ENCODE measurements at places on chromosomes 7 and 10.

DNA sequence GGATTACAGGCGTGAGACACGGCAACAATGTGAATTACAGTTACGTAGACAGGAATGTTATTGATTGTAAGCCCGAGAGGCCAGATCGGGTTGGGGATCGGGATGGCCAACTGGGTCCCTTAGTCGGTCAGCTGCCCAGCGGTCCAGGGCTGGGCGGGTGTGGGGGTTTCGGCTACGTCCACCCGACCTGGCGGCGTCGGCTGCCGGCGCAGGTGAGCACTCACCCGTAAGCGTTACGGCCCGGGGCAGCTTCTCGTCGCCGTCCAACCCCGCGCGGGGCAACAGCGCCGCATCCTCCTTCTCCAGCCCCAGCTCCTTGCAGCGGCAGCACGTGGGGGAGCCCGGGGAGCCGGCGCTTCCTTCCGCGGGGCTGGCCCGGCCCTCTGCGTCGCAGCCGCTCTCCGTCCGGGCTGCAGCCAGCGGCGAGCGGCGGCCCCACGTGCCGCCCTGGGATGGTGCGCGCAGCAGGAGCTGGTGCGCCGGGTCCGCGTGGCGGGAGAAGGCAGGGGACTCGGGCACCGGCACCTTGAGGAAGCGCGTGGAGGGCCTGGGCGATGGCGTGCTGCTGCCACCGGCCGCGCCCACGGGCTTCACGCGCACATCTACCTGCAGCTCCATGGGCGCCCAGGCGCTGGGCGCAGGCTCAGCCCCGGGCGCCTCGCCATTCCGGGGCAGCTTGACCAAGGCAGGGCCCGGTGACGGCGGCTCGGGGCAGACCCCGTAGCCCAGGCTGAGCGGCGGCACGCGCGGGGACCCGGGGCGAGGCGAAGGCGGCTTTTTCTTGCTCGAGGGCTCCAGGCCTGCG lies 609 bp downstream of the KLRG2 start:
- DNase-seq = no peak

DNA sequence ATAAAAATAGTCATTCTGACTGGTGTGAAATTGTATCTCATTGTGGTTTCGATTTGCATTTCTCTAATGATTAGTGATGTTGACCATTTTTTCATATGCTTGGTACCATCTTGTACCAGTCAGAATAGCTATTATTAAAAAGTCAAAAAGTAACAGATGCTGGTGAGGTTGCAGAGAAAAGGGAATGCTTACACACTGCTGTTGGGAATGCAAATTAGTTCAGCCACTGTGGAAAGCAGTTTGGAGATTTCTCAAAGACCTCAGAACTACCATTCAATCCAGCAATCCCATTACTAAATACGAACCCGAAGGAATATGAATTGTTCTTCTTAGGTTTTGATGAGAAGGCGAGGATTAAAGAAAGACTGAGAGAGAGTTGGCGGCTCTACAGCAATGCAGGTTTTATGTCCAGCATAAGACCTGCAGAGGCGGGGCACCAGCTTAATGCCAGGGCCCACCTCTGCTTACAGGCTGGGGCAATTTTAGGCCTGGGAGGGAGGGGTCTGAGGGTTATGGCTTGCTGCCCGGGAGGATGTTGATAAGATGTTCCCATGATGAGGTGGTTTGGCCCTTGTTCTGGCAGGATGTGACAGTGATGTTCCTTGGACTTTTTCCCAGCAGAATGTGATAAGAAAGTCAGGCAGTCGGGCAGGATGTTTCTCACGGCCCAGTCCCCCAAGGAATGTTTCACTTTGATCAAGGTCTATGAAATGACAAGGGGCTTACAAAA lies 74.4 kb downstream of the MEST start:
- no peak for DNase-seq

DNA sequence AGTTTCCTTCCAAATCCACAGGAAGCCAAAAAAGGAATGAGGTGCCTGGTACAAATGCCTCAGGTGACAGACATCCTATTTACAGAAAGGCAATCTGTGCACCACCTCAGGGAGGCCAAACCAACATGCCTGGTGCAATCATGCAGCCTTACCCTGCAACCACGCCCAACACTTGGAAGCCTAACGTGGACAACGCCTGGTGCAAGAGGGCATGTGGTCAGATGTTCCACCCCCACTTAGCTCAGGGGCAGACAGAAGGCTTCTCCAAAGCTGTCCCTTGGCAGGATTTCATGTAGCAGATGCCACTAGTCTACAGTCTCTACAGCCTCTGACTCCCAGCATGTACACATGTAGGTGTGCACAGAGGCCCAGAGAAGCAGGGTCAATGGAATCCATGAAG lies 89.5 kb downstream of the KCNMA1 start:
- no peak for DNase-seq

DNA sequence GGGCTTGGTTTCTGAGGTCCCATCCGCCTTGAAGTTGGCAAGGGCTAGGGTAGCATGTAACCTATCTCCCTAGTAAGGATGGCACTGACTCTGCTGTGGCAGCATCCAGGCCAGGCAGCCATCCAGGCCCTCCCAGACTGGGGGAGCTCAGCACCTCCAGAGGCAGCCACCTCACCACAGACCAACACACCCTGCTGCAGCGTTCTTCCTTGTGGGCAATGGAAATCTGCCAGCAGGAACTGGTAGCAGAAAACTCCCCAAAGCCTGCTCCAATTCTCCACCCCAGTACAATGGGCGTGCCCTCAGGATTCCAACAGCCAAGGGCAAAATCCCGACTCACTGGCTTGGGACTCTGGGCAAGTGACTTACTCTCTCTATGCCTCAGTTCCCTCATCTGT lies 27.5 kb downstream of the DLG5 start:
- no peak for DNase-seq

DNA sequence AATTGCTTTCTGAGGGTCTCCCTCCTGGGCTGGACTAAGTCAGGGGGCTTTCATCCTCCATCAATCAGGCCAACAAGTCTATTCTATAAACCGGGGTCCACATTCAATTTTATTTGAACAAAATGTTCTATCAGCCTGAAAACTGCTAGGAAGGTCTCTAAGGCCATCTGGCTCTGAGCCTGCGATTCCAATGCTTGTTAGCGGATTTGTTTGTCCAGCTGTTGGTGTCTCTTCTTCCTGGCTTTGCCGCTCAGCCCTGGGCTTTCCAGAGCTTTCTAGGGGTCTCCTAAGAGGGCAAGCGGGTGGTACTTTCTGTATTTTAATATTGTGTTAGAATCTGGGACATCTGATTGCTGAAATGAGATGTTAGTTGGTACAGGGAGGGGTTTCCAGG lies 136.7 kb downstream of the VIPR2 start:
- peak; percentile 54 for DNase-seq

DNA sequence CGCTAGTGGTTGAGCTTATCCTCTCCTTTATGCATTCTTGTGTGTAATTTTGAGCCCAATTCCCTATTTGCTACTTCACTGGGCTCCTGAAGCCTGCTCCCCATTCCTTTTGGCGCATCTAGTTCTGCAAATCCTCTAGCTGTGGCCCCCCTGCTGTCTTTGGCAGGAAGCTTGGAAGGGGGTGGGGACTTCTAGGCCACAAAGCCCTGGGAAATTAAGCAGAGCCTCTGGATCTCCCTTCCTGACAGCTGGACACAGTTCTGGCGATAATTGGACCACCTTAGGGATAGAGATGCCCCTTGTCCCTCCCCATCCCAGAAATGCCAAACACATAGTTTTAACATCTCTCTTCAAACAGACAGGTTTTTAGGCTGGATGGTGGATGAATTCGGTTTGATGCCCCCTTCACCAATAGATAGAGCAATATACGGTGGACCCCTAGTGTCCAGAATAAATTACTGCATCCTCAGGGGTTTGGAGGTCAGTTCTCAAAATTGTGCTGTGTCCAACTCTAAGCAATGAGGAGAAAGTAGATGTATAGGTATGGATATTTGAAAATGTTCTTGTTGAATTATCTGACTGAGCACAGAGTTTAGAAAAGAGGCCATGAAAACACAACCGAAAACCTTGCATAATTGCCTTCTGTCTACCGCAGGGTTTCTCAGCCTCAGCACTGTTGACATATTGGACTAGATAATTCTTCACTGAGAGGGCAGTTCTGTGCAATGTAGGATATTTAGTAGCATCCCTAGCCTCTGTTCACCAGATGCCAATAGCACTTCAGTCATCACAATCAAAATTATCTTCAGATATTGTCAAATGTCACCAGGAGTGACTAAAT lies 75.5 kb downstream of the PAPSS2 start:
- no peak for DNase-seq

DNA sequence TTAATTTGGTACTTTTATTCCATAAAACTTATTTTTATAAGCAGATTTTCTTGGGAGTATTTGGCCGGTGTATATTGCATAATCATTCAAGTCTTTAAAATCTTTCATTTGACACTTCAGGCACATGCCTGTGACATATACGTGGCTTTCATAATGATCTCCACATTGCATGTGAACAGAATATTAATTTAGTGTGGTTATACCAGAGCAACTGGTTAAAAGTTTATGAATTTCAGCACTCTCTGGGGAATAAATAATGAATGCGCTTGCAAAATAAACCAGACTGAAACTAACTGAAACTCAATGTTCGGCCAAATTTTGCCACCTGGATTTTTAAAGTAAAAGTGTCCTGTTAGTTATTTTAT lies 242.3 kb downstream of the GLI3 start:
- DNase-seq = no peak

DNA sequence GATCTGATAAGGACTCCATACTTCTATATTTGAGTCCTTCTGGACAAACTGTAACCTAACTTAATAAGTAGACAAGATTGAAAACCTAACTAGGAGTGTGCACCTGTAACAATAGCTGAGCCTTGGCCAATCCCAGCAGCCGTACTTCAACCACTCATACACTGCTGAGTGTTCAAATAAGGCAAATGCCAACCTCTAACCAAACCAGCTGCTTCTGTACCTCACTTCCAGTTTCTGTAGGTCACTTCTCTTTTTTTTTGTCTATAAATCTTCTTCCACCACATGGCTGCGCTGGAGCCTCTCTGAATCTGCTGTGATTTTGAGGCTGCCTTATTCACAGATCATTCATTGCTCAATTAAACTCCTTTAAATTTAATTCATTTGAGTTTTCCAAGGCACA lies 753.2 kb downstream of the DNAJB9 start:
- no peak for DNase-seq

- no peak for DNase-seq
Measured at GRCh38 chr10:109866995-109867635, 56.2 kb downstream of the XPNPEP1 start.

DNA sequence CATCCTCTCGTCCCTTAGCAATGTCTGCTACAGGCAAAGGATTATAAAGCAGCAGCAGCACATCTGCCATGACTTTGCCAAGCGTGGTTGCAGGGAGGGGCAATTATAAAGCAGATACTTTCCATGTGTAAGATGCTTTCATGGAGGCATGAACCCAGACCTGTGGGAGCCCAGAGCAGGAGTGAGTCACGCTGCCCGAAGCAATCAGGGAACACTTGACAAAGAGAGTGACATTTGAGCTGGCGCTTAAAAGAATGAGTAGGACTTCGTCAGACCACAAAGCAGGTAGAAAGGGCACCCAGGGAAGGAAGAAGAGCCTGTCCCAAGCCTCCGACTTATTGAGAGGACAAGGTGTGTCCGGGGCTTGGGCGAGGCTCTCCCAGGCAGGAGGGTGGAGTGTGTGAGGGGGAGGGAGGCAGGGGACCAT lies 147.2 kb downstream of the MYOF start:
- DNase-seq = no peak

DNA sequence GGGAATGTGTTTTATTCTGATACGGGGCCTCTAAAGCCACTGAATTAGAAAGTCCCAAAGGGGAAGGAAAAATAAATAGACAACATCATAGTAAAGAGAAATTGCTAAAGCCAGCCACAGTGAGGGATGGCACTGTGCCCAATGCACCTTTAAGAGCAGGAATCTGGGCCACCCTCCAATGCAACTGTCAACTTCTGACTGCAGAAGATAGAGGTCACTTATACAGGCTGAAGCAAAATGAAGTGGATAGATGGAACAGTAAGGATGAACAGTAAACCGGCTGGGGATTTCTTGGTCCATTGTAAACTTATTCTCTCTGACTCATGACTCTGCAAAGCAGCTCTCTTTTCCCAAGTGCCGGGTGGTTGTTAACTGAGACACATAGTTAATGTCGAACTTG lies 54.0 kb upstream of the KCNIP2 start:
- no peak for DNase-seq

- no peak for DNase-seq
Measured at GRCh38 chr10:89707372-89707771, 6.0 kb downstream of the KIF20B start.

- peak; percentile 96 for DNase-seq
Measured at GRCh38 chr7:45111298-45112223, at the start of gene TBRG4. TBRG4 (minus strand) TSS chr7:45111697; CDS start chr7:45109237, 2,460 bp downstream.

DNA sequence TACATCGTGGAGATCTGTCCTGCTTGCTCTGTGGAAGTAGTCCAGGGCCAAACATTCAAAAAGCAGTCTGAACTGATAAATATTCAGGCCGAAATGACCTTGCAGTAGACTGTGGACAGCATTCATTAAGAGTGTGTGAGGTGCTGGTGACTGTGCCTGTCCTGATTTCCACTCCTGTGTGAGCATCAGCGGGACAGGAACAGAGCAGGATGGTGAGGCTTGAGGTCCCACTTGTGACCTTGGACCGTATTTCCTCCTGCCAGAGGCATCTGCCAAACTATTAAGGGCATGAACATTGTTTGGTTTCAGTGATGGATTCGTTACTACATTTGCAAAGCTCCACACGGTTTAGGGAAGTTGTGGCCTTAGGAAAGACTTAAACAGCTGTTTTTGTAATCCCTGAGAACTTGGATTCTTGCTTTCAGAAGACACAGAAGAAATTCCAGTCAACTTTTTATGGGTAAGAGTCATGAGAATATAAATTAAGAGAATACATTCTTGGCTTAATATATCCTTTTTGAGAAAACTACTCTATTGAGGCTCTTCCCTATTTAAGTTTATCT lies 32.8 kb downstream of the CCNY start:
- no peak for DNase-seq

DNA sequence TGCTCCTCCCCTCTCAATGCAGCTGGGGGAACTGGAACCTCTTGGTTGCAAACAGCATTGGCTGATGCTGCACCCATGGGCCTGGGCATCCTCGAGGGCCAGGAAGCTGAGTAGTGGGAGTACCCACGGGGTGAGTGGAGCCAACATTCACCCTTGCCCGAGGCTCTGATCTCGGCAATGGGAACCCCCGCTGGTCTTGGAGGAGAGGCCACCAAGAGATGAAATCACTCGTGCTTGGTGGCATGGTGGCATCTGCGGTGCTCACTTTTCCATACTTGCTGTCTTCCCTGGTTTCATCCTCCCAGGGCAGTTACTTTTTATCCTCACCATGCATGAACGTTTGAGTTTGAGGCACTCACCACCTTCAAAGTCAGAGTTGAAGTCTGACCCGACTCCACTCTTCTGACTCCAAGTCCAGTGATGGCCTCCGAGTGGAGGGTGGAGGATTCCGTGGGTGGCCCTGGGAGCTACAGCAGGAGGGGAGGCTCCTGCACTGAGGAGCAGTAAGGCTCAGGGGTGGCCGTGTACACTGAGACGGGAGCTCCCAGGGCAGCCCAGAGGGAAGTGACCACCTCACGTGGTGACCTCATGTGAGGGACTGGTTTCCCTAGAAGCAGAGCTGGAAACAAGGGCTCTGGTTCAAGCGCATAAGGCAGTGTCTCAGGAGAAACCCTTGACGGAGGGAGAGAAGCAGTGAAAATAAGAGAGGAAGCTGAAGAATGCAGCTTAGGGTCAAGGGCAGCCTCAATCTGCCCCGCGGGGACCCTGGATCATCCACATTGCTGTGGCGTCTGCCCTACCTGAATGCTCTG lies 349.1 kb downstream of the TCERG1L start:
- no peak for DNase-seq

Data from sciatic nerve (tissue), 2 donors.